ENCODE measurements at places on chromosomes 7 and 10.

DNA sequence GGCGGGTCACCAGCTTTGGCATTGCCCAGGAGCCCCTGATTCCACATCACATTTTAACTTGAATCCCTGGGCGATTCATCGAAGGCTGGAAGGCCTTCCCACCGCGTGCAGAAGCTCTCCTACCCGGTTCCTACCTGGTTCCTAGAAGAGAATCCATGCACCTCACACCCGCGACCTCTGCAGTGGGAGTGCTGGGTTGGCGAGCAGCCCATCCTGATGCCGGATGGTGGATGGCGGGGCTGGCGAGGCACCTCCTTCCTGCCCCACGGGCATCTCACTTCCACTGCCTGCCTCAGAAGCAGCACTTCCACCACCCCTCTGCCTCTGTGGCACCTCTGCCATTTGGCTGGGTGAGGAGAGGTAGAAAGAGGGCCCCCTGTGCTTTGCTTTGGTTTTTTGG, 32.0 kb downstream of the NUB1 start:
- no peak for DNase-seq

DNA sequence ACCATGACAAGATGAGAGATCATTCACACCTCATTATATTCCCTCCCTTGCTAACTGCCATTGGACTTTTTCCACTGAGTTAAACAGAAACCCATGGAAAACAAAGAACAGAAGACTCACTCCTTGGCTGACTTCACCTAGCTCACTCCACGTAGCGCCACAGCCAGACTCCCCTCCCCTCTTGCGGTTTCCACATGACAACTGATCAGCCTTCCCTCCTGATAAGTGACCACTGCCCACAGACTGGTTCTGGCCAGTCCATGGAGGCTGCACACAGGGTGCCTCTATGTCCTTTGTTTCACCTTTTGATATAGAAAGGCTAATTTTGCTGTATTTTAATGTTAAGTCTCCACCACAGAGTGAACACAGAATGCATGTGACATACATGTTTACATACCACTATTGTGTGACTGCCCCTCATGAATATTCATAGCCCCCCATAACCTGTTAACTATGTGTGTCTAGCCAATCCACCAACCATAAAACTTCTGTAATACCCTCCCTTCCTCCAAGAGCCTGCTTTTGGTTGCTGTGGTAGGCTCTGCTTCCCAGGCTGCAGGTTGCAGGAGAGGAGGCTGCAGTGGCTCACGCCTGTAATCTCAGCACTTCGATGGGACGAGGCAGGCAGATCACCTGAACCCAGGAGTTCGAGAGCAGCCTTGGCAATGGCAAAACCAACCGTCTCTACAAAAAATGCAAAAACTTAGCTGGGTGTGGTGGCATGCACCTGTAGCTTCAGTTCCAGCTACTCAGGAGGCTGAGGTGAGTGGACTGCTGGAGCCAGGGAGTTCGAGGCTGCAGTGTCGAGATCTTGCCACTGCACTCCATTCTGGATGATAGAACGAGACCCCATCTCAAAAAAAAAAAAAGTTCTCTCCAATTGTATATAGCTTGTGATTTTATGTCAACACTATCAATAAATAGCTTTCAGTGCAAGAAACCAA, 10.0 kb upstream of the IFIT5 start:
- DNase-seq: no peak

GRCh38 chr10:28503114-28503513, 29.8 kb upstream of the WAC start:
- DNase-seq: no peak

- DNase-seq: no peak
Measured at GRCh38 chr10:71246591-71247413, 34.4 kb downstream of the UNC5B start.

DNA sequence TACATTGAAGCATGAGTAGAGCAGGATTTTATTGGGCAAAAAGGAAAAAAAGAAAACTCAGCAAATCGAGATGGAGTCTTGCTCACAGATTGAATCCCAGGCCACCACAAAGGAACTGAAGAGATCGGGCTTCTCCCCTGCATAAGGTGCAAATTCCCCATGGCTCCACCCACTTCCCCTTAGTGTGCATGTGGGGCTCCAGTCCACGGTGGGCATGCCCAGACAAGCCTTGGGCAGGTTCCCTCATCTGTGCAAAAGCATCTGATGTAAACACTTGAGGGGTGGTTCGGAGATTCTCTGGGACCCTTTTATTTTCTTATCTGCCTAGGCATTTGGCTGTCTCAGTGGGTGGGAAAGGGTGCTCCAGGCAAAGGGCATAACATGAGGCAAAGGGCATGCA, 150.7 kb downstream of the CFTR start:
- DNase-seq: no peak

DNA sequence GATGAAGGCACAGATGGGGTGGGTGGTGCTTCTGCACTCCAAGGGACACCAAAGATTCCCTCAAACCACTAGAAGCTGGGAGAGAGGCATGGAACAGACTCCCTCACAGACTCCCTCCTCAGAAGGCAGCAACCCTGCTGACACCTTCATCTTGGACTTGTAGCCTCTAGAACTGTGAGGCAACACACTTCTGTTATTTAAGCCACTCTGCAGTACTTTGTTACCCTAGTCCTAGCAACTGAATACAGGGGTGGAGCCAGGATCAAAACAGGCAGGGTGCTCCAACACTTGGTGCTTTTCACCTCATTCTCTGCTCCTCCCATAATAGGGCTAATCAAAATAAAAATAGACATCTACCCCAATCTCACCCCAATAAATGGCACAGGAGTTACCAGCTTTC, 2.3 kb upstream of the GSTO1 start:
- no peak for DNase-seq

DNA sequence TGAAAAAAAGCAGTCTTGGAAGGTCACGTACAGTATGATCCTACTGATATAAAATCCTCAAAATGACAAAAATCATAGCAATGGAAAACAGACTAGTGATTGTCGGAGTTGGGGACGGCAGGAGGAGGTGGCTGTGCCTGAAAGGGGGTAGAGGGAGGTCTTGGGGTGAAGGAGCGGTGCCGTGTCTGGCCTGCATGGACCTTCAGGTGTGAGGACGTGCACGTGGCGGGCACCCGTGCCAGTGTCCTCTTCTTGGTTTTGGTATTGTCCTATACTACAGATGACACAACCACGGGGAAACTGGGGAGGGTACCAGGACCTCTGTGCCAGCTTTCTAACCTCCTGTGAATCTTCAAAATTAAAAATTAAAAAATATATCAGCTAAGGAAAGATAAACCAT, 73.0 kb downstream of the COBL start:
- no peak for DNase-seq

DNA sequence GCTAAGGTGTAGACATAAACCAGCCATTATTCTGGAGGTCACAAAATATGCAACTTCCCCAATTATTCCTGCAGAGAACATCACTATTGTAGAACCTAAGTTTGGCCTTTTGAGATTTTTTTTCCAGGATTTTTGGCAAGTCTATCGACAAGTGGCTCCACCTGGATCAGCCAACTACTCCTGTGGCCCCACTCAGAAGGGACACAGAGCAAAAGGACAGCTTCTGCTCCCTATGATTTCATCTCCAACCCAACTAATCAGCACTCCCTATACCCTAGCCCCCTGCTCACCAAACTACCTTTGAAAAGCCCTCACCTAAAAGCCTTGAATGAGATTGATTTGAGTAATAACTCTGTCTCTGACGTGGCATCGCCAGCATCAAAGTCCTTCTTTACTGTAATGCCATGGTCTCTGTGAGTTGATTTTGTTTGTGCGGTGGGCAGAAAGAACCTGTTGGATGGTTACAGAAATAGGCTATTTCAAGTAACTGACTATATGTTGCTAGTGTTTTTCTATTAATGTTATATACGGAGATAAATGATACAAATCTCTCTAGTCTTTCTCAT, 13.7 kb upstream of the CROT start:
- no peak for DNase-seq

DNA sequence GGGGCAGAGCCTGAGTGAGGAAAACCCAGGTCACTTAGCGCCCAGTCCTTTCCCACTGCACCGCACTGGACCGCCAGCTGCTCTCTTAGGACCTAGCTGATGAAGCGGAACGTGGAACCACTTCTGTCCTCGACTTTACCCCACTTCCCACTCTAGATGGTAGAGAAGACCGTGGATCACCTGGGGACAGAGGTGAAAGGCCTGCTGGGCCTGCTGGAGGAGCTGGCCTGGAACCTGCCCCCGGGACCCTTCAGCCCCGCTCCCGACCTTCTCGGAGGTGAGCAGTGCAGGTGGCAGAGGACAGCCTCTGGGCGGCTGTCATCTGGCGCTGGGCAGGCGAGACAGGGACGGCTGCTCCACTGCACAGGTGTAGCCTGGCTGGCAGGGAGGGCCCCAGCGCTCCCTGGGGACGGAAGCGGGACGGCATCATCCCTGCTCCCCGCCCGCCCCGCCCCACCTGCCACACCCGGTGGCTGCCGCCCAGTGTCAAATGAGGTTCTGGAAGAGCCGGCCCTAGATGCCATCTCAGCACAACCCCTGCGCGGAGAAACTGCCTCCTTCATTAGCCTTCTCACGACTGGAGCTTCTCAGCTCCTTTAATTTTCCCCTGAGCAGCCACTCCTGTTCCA, 11.7 kb downstream of the PLAC9 start:
- no peak for DNase-seq

GRCh38 chr10:60434418-60435046, 44.9 kb upstream of the ANK3 start:
- DNase-seq: no peak

- no peak for DNase-seq
Measured at GRCh38 chr7:105806592-105807447, 69.6 kb downstream of the ATXN7L1 start.

DNA sequence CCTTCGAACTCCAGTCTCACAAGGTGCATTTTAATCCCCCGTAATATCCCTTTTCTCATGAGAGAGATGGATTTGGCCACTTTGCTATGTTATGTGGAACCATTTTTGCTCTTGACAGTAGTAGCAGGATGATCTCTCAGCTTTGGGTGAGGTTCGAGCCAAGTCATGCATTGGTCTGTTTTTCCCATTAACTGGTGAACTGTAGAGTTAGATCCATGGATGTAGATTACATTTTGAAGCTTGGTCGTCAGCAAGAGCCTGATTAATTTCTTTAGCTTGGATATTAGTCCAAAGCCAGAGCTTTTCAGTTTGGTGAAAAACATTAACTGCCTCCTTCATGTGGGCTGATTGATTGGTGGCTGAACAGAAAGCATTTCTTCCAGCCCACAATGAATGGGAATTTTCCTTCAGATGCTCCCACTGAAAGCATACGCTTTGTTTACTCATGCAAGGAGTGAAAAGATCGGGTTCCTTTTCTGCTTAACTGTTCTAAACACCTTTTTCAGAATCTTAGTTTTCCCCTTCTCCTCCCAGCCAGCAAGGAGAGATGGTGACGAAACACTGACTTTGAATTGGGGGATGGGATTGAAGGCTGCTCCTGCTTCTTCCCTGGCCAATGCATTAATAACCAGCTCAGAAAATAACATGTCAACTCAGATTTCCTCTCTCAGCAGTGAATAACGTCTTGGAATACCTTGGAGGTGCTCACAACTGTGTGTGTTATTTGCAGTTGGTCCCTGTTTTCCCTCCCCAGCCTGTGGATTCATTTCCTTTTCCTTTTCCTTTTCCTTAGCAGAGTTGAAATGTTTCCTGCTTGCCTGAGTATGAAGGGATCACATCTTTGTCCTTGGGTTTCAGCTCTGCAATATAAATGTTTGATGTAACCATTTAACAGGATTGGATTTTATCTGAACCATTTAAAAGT, 351.8 kb upstream of the FZD8 start:
- DNase-seq: no peak

- no peak for DNase-seq
Measured at GRCh38 chr10:126921974-126922525, 16.8 kb downstream of the DOCK1 start.

GRCh38 chr10:67722113-67722512, 26.1 kb upstream of the CTNNA3 start:
- DNase-seq: no peak

GRCh38 chr10:23293973-23294590, 50.5 kb downstream of the C10orf67 start:
- no peak for DNase-seq

GRCh38 chr10:6101181-6101580, 12.3 kb downstream of the RBM17 start:
- DNase-seq: no peak

- DNase-seq: no peak
Measured at GRCh38 chr7:45001826-45002225, 1.8 kb downstream of the CCM2 start.

GRCh38 chr7:126150278-126150958, 1102.3 kb downstream of the GRM8 start:
- no peak for DNase-seq

GRCh38 chr7:44568771-44569560, 4.7 kb downstream of the DDX56 start:
- no peak for DNase-seq

DNA sequence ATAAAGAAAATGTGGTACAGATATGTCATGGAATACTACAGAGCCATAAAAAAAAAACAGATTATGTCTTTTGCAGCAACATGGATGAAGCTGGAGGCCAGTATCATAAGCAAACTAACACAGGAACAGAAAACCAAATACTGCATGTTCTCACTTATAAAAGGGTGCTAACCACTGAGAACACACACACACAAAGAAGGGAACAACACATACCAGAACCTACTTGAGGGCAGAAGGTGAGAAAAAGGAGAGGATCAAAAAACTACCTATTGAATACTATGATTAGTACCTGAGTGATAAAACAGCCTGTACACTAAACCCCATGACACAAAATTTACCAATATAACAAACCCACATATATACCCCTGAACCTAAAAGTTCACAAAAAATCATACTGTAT, 144.6 kb downstream of the TPK1 start:
- DNase-seq: no peak

DNA sequence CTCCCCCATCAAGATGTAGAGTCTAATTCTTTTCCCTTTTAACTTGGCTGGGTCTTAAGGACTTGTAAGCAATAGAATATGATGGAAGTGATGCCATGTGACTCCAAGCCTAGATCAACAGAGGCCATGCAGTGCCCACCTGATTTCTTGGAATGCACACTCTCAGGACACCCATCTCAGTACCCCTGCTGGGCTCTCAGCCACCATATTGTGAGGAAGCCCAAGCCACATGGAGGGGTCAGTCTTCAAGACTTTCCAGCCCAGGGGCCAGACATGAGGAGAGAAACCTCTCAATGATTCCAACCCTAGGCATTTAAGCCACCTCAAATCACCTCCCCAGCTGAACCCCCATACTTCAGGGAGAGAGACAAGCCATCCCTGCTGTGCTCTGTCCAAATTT, 62.2 kb upstream of the CARD11 start:
- DNase-seq: no peak

GRCh38 chr7:138033241-138033640, 31.4 kb upstream of the CREB3L2 start:
- no peak for DNase-seq

GRCh38 chr10:79407811-79408795, 37.3 kb downstream of the ZCCHC24 start:
- no peak for DNase-seq

All from esophagus squamous epithelium (tissue), 5 donors.